Gastroesophageal sphincter (tissue), 4 donors: ENCODE measurements at places on chromosomes 5 and 9. TPM values are rescaled to one million over a fixed set of nuclear protein-coding genes. Genes with fewer than 3 reads are reported as not detected.

- no peaks in the 10 kb centered on the region for H3K4me1 ChIP-seq
- H3K36me3 ChIP-seq, result no peaks in the 10 kb centered on the region
- H3K27ac ChIP-seq, result no peak overlapping the region
- no peak for ATAC-seq
These were observed 213.5 kb downstream of the SMARCA2 start for GRCh38 chr9:2228641-2229040.

GRCh38 chr9:36306471-36307306 lies 48.4 kb upstream of the GNE start:
- no peak overlapping the region for H3K27ac ChIP-seq
- no peaks in the 10 kb centered on the region for H3K36me3 ChIP-seq
- no peaks in the 10 kb centered on the region for H3K27me3 ChIP-seq
- ATAC-seq, result no peak
- no peaks in the 10 kb centered on the region for H3K4me1 ChIP-seq

DNA sequence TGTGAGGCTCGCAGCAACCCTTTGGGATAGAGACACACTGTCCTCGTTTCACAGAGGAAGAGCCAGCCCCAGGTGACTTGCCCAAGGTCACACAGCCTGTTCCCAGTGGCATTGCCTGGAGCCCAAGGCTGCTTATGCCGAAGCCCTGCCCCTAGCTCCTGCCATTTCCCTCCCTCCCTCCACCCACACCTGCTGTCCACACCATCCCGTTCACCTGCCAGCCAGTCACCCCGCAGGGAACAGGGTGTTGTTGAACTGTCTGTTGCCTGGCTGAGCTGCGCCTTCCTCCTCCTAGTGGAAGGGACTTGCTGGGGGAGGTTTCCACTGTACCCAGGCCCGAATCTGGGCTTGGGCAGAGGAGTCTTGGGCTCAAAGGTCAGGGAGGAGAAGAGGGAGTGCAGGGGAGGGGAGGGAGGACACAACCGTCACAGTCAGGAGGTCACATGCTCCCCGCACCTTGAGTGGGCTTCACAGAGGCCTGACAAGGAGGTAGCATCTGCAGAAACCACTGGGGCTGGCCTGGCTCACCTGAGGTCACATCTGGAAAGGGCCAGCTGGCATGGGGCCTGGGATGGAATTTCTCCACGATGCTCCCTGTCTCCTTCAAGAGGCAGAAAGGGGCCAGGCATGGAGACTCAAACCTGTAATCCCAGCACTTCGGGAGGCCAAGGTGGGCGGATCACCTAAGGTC lies 6.3 kb downstream of the TTC16 start:
- H3K27ac ChIP-seq, result no peak overlapping the region
- no peaks in the 10 kb centered on the region for H3K4me1 ChIP-seq
- peaks cover 27% of the 10 kb centered on the region for H3K27me3 ChIP-seq
- ATAC-seq, result no peak
- no peak overlapping the region for H3K4me3 ChIP-seq
- no peaks in the 10 kb centered on the region for H3K36me3 ChIP-seq

GRCh38 chr5:5383461-5383860 lies 39.0 kb upstream of the ICE1 start:
- H3K36me3 ChIP-seq, result no peaks in the 10 kb centered on the region
- no peak for ATAC-seq
- H3K4me1 ChIP-seq, result peaks cover 13% of the 10 kb centered on the region
- no peak overlapping the region for H3K4me3 ChIP-seq
- H3K27me3 ChIP-seq, result no peaks in the 10 kb centered on the region
- no peak overlapping the region for H3K27ac ChIP-seq

DNA sequence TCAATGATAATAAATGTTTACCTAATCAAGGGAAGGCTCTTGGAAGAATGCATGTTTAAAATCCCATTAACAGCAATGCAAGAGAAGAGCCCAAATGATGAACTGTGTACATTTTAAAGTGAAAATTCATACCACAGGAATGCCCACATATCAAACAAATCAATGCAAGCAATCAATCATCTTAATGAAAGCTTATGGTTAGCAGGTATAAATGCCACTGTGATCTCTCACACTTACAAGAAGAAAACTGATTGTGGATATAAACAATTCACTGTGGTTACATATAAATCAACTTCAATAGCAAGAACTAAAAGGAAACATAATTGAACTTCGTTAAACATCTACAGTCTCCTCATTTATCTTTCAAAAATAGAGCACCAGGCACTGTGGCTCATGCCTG lies 161.0 kb upstream of the RORB start:
- no peak overlapping the region for H3K4me3 ChIP-seq
- no peaks in the 10 kb centered on the region for H3K36me3 ChIP-seq
- no peak overlapping the region for H3K27ac ChIP-seq
- ATAC-seq, result no peak
- no peaks in the 10 kb centered on the region for H3K4me1 ChIP-seq
- peaks cover 3% of the 10 kb centered on the region for H3K27me3 ChIP-seq

GRCh38 chr9:112315331-112316257 lies 17.8 kb downstream of the PTBP3 start:
- no peak overlapping the region for H3K4me3 ChIP-seq
- no peak overlapping the region for H3K27ac ChIP-seq
- no peaks in the 10 kb centered on the region for H3K36me3 ChIP-seq

IGFBPL1 gene
- total RNA-seq, result 2.6 TPM

WDR31 gene
- total RNA-seq, result 1.2 TPM

ADAMTS12 gene
- 6.5 TPM for total RNA-seq

EQTN gene
- total RNA-seq, result not detected

SREK1IP1 gene
- 13.2 TPM for total RNA-seq

CCDC192 gene
- total RNA-seq, result 0.94 TPM

F2RL1 gene
- total RNA-seq, result 3.4 TPM
